ENCODE measurements at places on chromosomes 5 and 9. TPM values are rescaled to one million over a fixed set of nuclear protein-coding genes. Genes with fewer than 3 reads are reported as not detected.

Gene HSD17B3
- total RNA-seq = 0.34 TPM

GRCh38 chr5:115430374-115430773, 114.2 kb downstream of the FEM1C start:
- DNase-seq = no peak

DNA sequence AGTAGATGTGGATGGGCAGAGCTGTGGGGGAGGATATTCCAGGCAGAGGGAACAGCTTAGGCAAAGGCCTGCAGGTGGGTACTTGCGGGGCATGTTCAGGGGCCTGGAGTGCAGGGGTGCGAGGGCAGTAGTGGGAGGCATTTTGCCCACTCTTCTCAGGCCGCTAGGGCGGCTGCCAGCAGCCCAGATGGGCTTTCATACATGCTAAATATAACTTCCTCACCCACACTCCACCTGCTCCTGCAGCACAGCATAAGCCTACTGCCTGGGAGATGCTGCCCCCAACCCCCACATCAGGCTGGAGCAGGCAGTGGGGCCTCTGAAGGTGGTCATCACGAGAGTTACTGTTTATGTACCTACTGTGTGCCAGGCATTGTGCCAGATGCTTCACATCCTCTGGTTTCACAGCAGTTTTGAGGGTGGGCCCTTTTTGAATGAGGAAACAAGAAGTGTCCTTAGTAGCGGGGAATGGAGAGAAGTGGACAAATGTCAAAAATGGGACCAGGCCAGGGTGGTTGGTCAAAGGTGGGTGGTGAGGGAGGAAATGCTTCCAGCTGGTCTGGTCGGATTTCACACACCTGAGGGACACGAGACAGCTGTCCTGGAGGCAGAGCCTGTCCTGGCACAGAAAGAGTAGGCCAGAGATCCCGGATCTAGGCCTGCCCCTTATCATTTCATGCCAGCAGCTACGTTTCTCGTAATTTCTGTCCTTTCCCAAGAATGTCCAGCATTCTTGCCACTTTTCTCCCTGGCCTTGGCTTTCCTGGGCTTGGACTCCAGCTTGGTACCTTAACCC, 12.1 kb downstream of the RGS14 start:
- no peak for DNase-seq

Gene SCGB3A1
- not detected for total RNA-seq

- DNase-seq = no peak
These were observed 34.5 kb upstream of the RASA1 start for GRCh38 chr5:87233143-87233542.

All from psoas muscle (tissue), 8 donors.